ENCODE measurements at places on chromosomes 13 and 19. TPM values are rescaled to one million over a fixed set of nuclear protein-coding genes. Genes with fewer than 3 reads are reported as not detected.

DNA sequence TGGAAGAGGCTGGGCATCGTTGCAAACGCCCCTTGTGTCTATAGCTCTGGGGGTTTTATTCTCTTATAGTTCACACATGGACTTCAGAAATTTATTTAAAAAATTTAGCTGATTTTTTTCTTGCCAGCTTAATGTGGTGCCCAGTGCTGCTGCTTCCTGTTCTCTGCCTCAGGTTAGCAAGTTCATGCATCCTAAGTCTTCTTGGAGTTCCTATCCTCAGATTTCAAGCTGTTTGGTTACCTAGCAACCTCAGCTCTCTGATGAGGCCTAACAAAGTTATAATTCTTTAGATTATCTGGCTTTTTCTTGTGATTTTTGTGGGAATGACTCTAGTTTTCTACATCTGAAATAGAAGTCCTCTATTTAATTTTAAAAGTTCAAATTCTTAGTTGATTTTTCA, 250.9 kb downstream of the MAB21L1 start:
- DNase-seq = no peak

MBD3L2 gene
- polyA plus RNA-seq = not detected

DNA sequence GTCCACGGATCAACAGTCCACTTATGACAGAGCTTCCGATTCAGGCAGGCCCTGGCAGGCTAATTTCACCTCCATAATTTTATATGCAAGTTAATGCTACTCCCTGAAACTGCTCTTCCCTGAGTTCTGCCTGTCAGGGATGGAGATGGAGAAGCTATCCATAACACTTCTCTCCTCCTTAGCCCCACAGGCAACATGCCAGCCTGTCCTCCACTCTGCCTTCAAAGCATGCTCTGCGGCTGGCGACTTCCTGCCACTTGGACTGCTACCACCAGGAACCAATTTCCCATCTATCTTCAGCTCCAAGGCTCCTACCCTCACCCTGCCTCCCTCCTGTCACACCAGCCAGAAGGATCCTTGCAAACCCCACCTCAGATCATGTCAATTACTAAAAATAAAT, 35.4 kb downstream of the GSX1 start:
- DNase-seq = no peak

- no peak for DNase-seq
Measured at GRCh38 chr13:99314640-99315176, 7.5 kb upstream of the GPR183 start.

GRCh38 chr19:40355975-40356680, 7.6 kb downstream of the PLD3 start:
- DNase-seq = no peak

DNA sequence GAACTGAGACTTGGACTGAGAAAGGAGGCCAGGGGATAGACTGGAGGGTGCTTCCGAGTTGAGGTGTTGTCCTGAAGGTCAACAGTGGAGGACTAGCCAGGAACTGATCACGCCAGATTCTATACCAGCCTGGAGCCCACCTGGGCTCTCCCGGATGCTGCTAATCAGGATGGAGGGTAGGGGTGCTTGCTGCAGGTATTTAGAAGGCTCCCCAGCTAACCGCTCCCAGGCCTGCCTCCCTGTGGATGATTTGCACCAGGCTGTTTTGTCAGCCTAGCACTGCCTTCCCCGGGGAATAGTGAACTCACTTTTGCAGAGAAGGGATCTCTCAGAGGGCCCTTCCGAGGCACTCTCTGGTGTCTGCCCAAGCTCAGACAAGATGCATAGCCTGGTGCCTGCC, 60.5 kb upstream of the KCTD15 start:
- no peak for DNase-seq

DNA sequence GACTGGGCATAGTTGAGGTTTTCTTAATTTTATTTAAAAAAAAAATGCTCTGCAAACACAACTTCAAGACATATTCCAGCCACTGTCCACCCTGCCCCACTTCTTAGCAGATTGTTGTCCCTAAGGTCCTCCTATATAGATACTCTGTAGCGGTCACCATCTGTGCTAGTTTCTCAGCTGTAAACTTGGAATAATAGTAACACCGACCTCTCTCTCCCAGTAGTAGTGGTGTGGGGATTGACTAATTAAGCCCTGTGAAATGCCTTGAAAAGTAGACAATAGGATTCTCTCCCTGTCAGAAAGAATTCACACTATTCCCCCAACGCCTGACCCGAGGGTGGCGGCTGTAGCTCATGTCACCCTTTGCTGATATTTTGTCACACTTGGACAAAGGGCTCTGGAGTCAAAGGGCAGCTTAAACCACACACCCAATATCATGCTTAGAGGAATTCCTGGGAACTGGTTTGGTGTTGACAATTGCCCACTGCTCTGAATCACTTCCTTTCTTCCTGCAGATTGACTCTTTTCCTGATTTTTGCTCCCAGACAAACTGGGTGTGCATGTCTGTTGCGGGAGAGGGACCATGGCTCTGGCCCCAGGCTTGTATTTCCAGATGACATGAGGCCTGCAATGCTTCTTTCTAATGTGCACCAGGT, 9.2 kb upstream of the SERP2 start:
- no peak for DNase-seq

CEACAM6 gene
- not detected for polyA plus RNA-seq

KCNRG gene
- 0.34 TPM for polyA plus RNA-seq

GRCh38 chr19:14516746-14517438, 1.3 kb downstream of the DNAJB1 start:
- DNase-seq = no peak

VWA8 gene
- 6.4 TPM for polyA plus RNA-seq

MEIOSIN gene
- not detected for polyA plus RNA-seq

DNA sequence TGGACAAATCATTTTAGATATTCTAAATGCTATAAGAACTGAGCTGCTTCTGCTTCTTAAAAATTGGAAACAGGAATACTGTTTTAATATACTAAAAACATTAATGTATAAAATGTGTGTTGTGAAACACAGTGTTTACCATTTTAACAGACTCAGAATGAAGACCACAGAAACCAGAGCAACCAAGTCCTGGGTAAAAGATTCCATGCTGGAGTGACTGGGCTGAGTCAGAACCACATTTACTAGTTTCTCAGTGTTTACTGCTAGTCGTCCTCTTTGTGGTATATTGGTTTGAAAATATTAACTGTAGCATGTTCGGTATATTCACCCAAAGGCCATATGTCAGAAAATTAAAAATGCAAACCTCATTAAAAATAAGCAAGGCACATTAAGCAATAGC, 31.9 kb downstream of the ANKRD10 start:
- no peak for DNase-seq

DNA sequence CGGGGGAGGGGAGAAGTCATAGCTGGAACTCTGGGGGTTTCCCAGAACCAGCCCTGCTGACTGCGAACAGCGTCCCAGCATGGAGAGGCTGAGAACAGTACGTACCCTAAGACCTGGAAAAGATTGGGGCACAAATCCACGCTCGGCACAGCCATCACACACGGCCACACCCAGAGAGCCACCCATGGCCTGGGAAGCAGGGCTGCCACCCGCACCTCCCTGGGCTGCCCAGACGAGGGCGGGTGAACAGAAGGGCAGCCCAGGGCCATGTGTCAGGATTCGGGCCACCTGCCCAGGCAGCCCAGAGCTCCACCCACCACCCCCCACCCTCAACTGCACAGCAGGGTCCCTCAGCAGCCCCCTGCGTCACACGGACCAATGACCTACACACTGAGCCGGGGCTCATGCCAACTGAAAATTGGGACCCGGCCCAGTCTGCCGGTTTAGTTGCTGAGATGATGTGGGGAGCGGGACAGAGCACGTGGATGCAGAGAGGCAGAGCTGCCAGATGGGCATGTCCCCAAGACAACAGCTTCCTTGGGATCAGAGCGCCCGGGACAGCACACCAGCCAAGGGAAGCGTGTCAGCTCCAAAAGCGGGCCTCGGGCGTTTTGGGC, 8.5 kb downstream of the UBXN6 start:
- no peak for DNase-seq

GRCh38 chr13:50589139-50589538, 254.4 kb downstream of the DLEU7 start:
- DNase-seq = no peak

MBD3L3 gene
- polyA plus RNA-seq = not detected

DNA sequence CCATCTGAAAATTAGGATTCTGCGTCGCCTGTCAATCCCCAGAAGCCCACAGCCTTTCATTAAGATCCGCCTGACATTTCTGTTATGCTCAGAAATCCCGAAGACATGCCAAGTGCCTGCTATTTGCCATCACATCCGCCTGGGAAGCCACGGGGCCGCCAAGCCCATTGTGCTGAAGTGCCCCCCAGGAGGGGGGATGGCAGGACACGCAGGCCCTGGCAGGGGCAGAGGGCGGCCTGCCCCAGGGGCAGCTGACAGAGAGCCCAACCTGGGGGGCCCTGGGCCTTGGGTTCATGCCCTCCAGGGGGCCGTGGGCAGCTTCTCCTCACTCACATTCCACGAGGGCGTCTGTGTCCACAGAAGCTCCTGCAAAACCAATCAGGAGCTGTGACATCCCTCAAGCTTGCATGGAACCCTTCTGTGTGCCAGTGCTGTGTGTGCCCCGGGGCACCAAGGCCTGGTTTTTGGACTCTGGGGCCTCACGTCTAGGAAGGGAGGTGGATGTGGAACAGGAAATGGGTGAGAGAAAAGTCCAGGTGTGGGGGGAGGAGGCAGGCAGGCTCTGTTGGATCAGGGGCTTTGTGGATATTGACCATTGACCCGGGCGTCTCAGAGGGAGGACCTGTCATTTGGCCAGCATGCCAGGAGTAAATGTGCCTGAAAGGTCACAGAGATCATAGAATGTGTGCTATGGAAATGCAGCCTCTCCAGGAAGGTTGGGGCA, 122.9 kb downstream of the URI1 start:
- DNase-seq = peak; percentile 28

DNA sequence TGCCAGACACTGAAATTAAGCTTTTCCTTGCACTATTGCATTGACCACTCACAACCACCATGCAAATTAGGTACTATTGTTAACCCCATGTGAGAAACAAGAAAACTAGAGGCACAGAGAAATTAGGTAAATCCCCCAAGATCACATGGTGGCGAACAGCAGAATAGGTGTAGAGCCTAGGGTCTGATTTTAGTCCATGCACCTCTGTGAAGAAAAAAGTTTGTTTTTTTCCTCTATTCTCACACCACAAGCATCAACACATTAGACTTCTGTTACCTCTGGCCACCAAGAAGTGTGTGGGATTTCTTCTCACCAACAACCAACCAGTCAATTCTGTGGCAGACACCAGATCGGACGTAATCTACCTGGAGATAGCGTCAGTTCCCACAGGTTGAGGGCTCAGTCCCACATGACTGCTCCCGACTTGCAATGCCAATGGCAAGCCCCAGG, 391.9 kb downstream of the COG6 start:
- DNase-seq = no peak

SPC24 gene
- 0.65 TPM for polyA plus RNA-seq

GFY gene
- polyA plus RNA-seq = not detected

- DNase-seq = no peak
Measured at GRCh38 chr13:68736961-68737360, 1370.7 kb upstream of the ATXN8OS start.

IGSF23 gene
- not detected for polyA plus RNA-seq

DNA sequence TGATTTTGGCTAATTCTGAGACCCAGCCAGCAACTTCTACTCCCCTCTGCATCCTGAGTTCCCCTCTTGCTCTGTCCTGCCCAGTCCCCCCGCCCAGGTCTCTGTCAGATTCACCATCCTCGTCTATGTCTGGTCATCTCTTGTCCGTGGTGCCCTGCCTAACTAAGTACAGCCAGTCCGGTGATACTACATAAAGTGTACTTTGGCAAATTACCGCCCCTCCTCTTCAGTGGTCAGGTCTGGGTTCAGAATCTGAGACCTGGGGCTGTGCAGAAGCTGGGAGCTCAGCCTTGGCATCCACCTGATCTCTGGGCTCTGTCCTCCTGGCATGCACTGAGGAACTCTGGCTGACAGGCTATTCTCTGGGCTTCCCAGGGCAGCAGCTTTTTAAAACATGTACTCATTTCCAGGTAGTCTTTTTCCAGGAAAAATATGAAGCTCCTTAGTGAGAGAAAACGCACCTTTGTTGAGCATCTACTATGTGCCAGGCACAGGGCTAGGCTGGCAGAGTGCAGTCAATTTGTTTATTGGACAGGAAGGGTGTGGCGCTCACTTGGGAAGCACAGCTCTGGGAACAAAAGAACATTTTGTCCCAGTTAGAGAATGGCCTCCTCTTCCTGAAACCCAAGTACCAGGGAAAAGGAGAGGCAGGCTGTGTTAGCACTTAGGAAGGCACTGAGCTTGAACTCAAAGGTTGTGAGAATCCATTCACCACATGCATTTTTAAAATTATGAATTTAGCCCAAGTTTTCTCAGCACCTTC, 88.9 kb downstream of the TSHZ3 start:
- DNase-seq = no peak

GRCh38 chr19:7461841-7462629, 26.8 kb downstream of the PEX11G start:
- DNase-seq = no peak

- no peak for DNase-seq
Measured at GRCh38 chr13:93942016-93942415, 537.5 kb downstream of the DCT start.

DNA sequence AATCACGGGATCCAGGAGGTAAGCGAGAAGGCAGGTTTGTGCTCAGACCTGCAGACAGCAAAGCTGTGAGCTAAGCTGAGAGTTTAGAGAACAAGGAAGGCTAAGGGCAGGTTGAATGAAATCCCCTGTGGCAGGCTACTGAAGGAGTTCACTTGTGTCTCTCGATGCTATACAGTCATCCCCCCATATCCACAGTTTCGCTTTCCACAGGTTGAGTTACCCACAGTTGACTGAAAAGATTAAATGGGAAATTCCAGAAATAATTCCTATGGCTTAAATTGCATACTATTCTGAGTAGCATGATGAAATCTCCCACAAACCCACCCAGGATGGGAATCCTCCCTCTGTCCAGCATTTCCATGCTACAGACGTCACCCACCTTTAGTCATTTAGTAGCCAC, 49.6 kb downstream of the ABCC4 start:
- no peak for DNase-seq

LGALS14 gene
- polyA plus RNA-seq = not detected

DNA sequence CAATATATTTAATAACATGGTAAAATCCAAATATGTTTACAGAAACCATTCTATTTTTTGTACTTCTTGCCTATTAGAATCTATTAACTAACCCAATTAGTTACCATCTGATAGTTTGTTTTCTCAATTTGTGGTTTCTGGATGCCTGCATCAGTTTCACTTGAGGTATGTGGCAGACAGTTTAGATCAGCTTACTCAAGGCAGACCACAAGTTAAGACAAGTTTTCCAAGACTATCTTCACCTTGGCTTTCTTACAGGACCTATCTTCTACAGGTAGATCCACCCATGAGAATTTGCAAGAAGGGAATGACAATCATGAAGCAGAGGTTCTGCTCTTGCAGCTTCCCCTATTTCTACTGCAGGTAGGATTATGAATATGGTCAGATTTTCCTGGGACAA, 458.6 kb downstream of the DACH1 start:
- no peak for DNase-seq
